Esophagus mucosa (tissue), 1 donor: ENCODE measurements at places on chromosomes 6 and 20. TPM values are rescaled to one million over a fixed set of nuclear protein-coding genes. Genes with fewer than 3 reads are reported as not detected.

LCA5 gene
- 0.80 TPM for total RNA-seq

TEAD3 gene
- 21.7 TPM for total RNA-seq

APOM gene
- 1.6 TPM for total RNA-seq

DPPA5 gene
- total RNA-seq, result not detected

HDGFL1 gene
- total RNA-seq, result not detected

SYCP2 gene
- total RNA-seq, result 0.60 TPM

PRICKLE4 gene
- 2.2 TPM for total RNA-seq

KCNK16 gene
- total RNA-seq, result not detected

DNA sequence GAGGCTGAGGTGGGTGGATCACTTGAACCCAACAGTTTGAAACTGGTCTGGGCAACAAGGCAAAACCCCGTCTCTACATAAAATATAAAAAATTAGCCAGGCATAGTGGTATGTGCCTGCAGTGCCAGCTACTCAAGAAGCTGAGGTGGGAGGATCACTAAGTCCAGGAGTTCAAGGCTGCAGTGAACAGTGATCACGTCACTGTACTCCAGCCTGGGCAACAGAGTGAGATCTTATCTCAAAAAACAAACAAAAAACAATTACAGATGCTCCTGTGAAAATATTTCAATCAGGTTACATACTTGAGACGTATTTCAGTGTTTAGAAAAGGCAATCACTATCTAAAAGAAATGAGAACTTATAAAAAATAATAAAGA, 33.8 kb downstream of the RANBP9 start:
- no peak for ATAC-seq

DNA sequence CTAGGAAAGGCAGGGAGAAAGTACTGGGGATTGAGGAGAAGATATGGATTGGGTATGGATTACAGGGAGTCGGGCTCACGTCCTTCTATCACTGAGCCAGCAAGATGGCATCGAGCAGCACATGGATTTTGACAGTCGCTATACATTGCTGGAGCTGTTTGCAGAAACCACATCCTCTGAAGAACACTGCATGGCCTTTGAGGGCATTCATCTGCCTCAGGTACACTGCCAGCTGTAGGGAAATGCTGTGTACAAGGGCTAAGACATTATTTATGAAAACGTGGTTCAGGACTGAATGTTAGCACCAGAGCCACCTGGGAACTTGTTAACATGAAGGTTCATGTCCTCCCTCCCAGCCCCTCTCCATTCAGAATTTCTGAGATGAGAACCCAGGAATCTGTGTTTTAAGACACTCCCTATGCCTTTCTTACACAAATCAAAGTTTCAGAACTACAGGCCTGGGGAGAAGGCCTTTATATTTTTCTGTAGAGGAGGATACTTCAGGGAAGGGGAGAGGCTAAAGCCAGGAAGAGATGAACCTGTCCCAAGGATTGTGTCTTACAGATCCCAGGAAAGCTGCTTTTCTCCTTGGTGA, 3.5 kb downstream of the CUL9 start:
- ATAC-seq, result no peak

DNA sequence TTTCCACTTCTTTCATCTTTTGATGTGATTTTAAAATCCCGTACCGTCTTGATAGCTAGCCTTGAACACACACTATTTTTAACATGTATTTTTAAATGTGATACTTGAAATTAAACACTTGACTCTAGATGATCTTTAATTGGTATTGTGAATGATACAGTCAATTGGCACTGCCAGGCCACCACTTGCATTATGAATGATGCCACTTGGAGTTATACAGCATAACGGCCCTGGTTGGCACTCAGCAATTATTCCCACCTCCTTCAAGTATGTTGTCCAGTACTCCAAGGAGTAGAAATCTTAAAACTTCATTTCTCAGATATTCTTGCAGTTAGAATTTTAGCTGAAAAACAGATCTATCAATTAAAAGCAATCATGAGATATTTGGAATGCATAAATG, 62.9 kb downstream of the TENT5A start:
- no peak for ATAC-seq

DNA sequence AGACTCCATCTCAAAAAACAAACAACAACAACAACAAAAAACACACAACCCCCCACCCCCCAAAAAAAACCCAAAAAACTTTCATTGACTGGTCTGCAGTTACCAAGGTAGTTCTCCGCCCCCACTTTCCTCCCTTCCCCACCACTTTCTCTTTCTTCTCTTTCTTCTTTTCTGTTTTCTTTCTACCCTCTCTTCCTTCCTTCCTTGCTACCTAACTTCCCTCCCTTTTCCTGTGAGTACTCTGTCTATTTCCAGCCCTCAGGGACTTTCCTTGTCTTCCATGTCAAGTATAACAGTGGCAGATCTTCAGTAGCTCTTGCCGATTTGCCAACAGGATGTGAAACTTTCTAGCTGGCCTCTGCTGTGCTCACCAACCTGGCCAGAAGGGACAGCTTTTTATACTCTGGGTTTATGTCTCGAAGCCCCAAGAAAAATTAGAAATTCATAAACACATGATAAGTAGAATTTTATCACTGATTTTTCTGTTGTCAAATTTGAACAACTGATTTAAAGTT, 399.5 kb downstream of the QKI start:
- ATAC-seq, result no peak

- no peak for ATAC-seq
Observed at GRCh38 chr6:5378331-5378730, 117.0 kb downstream of the FARS2 start.

DNA sequence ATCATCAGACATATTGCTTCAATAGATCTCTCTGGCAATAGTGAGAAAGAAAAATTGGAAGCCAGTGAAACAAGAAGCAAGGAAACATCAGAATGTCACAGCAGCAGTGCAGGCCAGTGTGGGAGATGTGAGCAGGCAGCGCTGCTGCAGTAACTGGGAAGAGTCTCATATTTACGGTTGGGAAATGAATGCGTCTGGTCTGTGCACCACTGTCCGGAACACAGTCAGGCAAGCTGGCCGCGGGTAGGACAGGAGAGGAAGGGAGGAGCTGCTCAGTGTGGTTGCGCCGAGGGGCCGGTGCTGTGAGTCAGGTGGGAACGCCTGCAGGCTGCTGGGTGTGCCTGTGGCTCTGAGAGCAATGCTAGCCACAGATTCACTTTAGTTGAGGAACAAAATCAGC, 6.4 kb upstream of the PSMG4 start:
- ATAC-seq, result peak; percentile 64

GRCh38 chr6:112939563-112939962, 592.4 kb downstream of the RFPL4B start:
- no peak for ATAC-seq

DNA sequence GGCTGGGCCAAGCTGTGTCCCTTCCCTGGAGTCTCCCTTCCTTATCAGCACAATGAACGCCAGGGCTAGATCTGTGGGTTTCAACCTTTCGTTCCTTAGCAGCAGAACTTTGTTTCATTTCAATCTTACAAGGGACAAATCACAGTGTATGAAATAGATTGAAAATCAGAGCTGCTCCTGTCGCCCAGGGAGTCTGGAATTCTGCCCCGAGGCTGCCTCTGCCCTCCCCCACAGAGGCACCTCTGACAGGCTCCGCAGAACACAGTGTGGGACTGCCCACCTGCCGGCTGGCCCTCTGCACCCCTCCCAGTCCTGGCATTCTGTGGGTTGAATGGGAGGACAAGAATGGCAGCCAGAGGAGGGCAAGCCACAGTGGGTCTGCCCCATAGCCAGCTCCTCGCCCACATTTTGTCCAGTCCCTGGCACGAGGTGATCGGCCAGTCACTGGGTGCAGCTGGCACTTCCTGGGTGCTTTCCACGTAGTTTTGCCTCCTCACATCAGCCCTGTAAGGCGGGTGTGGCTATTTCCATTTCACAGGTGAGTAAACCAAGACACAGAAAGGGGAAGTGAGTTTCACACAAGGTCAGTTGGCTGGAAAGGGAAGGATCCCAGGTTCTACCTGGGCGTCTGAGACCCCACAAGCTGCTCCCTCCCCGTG, 26.1 kb downstream of the MANBAL start:
- peak; percentile 67 for ATAC-seq

- ATAC-seq, result peak; percentile 38
Observed at GRCh38 chr6:165308926-165309731, at the start of gene C6orf118. Gene C6orf118, minus strand, starts transcription at chr6:165309605. Its CDS starts 19 bp downstream, at chr6:165309586.

GRCh38 chr6:13733178-13733887, 21.7 kb upstream of the RANBP9 start:
- ATAC-seq, result peak; percentile 71

GRCh38 chr6:142953373-142954273, 8.6 kb upstream of the HIVEP2 start:
- no peak for ATAC-seq

GRCh38 chr20:41425180-41425884, 58.7 kb upstream of the EMILIN3 start:
- no peak for ATAC-seq

- ATAC-seq, result peak; percentile 84
Observed at GRCh38 chr20:324177-325044, 941 bp upstream of the SOX12 start.

- ATAC-seq, result no peak
Observed at GRCh38 chr6:32554116-32554965, 24.3 kb upstream of the HLA-DRB5 start.

DNA sequence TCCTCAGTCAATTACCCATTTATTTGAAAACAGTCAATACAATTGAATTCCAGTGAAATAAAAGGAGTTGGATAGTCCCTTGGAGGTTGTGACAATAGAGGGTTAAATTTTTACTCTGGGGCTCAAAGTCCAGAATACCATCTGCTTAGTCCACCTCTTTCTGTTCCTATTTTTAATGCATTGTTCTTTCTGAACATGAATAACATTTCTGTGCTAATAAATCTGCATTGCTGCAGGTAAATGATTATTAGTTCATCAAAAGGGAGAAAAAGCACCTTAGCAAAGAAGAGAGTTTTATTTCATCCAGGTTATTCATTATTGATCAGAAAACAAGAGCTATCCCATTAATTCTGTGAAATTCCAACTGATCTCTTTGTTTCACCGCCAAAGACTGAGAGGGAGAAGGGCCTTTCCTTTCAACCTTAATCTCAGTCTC, 166.1 kb upstream of the OLIG3 start:
- ATAC-seq, result no peak

- ATAC-seq, result no peak
Observed at GRCh38 chr6:10968776-10969175, 75.3 kb downstream of the ELOVL2 start.

DNA sequence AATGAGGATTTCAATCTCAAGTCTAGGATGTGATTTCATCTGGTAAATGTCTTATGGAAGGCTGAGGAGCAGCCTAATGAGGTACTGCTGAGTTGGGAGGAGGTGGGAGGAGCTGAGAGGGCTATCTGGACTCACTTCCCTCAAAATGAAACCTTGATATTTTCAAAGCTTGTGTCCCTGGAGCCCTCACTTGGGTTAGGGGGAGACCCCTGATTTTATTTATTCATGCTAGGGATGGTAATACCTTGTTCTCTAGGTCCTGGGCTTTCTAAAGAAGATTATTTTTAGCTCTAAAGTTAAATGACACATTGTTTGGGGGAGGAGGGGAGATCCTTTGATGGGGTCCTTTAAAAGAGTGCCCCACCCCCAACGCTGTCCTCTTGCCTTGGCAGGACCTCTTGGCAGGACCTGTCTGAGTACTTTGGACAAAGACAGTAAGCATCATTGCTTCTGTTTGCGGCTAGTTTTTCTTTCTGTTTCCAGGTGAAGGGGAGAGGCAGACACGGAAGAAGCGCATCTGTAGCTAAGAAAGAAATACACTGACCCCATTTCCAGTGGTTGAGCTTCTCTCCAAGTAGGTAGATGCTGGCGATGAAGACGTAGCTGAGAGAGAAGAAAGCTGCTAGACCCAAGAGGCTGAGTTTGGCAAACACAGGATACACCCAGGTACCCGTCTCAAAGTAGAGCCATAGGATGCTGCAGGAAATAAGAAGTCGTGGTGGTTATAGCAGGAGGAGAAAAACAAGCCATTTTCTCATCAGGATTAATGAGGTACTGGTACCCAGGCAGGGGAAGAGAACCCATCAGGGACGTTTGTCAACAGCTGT, 55.6 kb downstream of the ADTRP start:
- no peak for ATAC-seq

DNA sequence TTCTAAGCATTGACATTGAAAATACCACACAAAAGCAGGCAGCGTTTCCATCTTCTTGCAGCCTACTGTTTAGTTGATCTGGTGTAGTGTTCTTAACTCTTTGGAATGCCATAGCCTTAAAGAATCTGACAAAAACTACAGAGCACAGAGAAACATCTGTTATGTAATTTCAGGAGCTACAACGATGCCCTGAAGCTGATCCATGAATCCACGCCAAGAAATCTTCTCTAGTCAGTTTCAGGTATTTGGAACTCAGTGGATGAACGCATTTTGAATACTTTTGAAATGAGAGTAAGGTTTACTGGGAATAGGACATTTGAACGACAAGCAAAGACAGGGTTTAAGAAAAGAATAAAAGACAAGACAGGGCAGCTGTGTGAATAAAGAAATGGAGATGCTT, 17.8 kb downstream of the ALDH8A1 start:
- ATAC-seq, result no peak

GRCh38 chr20:59152559-59153354, 10.9 kb upstream of the ZNF831 start:
- ATAC-seq, result no peak

DNA sequence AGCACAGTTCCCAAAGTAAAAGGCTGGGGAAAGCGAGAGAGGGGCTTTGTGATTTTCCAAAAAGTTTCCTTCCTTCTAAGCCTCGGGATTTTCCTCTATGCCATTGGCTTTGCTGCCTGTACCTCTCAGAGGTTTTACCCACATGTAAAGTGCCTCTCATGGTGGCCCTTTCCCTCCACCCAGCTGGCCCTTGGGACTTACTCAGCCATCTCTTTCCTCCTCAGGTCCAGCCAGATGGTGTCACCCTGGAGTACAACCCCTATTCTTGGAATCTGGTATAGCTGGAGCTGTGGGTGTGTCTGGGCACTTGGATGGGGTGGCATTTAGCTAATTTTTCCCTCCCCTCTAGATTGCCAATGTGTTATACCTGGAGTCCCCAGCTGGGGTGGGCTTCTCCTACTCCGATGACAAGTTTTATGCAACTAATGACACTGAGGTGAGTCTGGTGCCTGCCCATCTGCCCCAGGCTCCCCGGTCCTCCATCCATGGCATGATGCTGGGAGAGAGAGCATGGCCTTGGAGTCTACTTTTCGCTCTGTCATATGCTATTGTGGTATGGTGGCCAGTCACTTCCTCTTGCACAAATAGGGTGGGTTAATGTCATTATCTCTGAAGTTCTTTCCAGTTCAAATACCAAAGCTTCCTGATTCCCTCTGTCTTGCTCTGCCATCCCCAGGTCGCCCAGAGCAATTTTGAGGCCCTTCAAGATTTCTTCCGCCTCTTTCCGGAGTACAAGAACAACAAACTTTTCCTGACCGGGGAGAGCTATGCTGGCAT, 1.1 kb downstream of the CTSA start:
- ATAC-seq, result peak; percentile 27
